Naive thymus-derived CD4-positive, alpha-beta T cell (primary cell): ENCODE measurements at places on chromosomes 4 and X. TPM values are rescaled to one million over a fixed set of nuclear protein-coding genes. Genes with fewer than 3 reads are reported as not detected.
A peak's percentile ranks its signal among the peaks of the same experiment; 100 is the strongest.

DNA sequence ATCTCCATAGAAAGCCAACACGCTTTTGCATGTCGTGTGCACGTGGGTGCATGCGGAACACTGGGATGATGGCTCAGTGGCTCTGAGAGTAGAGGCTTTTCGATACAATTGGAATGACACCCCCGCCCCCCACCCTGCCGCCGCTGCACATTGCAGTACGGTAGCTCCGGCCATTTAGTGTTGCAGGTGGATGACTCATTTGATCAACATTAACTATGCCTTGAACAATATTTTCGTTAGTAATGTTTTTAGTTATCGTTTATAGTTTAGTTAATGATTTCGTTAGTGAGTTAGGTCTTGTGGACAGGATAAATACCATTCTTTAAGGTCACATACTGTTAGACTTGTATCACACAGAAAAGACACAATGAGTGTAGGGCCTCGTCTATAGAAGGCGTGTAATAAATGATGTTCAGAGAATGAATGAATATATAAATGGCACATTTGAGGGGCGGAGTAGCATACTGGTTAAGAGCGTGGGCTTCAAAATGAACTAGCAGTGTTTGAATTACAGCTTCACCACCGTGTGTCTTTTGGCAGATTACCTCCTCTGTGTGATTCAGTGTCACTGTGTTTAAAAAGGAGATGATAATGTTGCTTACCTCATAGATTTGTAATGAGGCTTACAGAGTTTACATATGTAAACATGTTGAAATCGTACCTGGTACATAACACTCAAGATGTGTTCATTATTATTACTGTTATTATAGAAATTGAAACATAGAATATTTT, 67.2 kb upstream of the TENM3 start:
- no peak for DNase-seq

GRCh38 chr4:128606173-128606572, 203.3 kb upstream of the JADE1 start:
- DNase-seq = no peak

DNA sequence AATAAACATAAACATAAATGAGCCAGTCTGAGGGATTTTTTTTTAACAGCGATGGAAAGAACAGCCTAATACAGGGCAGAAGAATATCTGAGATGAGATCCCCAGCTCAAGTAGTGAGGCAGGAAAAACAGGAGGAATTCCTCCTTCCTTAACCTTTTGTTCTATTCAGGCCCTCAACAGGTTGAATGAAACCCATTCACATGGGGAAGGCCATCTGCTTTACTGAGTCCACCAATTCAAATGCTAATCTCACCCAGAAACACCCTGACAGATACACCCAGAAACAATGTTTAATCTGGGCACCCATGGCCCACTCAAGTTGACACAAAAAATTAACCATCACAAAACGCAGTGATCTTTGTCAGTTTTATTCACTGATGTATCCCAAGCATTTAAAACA, 45.5 kb downstream of the SMIM31 start:
- DNase-seq = no peak

GRCh38 chr4:4831266-4831665, 28.2 kb upstream of the MSX1 start:
- no peak for DNase-seq

The PPARGC1A gene
- not detected for polyA plus RNA-seq

DNA sequence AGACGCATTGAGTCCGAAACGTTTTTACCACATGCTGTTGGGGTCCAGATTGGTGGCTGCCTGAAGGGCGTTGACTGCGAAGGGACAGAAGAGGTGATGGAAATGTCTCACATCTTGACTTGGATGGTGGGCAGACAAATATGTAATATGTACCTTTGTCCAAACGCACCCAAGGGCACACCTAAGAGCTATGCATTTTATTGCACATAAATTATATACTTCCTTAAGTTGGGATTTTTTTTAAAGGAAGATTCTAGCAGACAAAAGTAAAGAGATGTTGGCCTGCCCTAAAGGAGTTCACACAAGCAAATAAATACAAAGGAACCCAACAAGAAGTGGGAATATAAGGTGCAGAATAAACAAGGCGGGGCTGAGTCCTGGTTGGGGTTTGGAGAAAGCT, 91.1 kb upstream of the TBL1X start:
- DNase-seq = no peak

The GPR34 gene
- not detected for polyA plus RNA-seq

DNA sequence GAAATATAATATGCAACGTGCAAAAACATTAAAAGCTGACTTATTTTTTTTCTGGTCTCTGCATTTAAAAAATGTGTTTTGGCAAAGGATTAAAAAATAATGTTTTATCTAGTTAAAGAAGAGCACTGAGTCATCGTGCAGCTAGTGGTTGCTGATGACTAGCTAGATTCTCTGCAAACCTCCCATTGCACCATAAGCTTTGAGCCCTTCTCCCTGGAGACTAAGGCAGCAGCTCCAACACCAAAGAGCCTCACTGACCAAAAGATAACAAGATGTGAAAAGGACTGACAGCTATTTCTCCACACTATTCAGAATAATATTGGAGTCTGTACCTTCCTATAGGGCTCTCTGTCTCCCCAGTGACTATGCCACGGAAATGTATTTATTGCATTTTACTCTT, 424.3 kb downstream of the SLITRK2 start:
- no peak for DNase-seq

GRCh38 chrX:65420154-65420553, 114.4 kb downstream of the LAS1L start:
- DNase-seq = no peak

The ELF2 gene
- 36.5 TPM for polyA plus RNA-seq

- DNase-seq = no peak
Measured at GRCh38 chrX:130887376-130887775, 15.6 kb downstream of the ENOX2 start.

- DNase-seq = peak; percentile 26
Measured at GRCh38 chr4:76305971-76306881, at the start of gene STBD1. Gene STBD1 (plus strand): TSS chr4:76306733. CDS start chr4:76306770, 37 bp downstream.
